ENCODE measurements at places on chromosomes 13 and 19.

DNA sequence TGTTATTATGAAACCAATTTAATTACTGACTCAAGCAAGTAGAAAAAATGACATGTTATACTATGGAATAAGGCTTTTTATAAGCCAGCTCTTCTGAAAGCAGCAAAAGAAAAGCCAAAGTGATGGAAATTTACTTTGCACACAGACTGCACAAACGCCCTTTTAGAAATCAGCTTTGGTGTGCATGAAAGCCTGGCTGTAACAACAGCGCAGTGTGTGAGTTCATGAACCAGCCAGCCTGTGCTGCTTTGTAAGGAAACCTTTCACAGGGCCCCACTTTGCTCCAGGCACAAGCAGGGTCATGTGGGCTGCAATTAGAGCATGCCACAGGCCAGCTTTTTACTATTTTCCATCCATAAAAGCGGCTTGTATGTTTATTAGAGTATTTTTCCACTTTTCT is 13.6 kb upstream of the IFT88 start:
- no peak for DNase-seq

- peak; percentile 2 for DNase-seq
Measured at GRCh38 chr13:43664700-43665191, 122.0 kb downstream of the ENOX1 start.

DNA sequence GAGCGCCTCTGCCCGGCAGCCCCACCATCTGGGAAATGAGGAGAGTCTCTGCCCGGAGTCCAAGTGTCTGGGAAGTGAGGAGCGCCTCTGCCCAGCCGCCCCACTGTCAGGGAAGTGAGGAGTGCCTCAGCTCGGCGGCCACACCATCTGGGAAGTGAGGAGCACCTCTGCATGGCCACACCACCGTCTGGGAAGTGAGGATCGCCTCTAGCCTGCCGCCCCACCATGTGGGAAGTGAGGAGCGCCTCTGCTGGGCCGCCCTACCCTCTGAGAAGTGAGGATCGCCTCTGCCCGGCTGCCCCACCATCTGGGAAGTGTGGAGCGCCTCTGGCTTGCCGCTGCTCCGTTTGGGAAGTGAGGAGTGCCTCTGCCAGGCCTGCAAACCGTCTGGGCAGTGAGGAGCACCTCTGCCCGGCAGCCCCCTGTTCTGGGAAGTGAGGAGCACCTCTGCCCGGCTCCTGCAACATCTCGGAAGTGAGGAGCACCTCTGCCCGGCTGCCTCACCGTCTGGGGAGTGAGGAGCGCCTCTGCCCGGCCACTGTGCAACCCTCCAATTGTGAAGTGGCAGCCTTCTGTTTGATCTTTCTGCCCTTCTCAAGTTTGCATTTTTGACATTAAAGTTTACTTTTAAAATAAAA is 60.8 kb upstream of the CEACAM21 start:
- no peak for DNase-seq

- no peak for DNase-seq
Measured at GRCh38 chr19:56746367-56746766, 74.8 kb upstream of the ZNF835 start.

GRCh38 chr19:56097776-56098175 is 23.3 kb downstream of the ZNF787 start:
- DNase-seq: no peak

GRCh38 chr19:5345895-5346386 is 5.3 kb upstream of the PTPRS start:
- DNase-seq: no peak

- no peak for DNase-seq
Measured at GRCh38 chr19:31983647-31984046, 361.8 kb upstream of the ZNF507 start.

DNA sequence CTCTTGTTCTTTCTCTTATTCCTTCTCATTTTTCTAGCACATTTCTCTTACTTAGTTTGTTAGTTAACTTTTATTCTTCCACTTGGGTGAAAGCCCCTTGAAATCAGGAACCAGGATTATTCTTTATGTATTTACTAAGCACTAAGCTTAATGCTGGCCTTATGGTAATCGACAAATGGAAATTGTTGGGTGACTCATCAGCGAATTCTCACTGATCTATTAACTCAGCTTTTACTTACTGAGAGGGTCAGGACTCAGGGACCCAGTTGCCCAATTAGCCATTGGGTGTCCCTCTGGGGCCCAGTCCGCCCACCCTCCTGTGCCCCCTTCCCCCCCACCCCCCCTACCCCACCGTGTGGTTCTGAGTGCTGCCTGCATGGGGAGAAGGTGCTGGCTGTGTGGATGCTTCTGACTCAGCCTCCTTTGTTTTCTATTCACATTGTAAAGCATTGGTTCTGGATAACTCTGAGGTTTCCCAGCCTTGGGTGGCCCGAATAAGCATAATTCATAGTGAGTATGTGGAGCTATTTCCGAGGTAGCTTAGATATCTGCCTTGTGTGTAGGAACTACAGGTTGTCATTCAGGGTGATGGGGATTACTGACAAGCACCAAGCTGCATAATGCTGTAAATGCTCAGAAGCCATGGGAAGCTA is 240.9 kb downstream of the FGF9 start:
- no peak for DNase-seq

- DNase-seq: peak; percentile 75
Measured at GRCh38 chr19:6233827-6234511, 45.8 kb downstream of the MLLT1 start.

DNA sequence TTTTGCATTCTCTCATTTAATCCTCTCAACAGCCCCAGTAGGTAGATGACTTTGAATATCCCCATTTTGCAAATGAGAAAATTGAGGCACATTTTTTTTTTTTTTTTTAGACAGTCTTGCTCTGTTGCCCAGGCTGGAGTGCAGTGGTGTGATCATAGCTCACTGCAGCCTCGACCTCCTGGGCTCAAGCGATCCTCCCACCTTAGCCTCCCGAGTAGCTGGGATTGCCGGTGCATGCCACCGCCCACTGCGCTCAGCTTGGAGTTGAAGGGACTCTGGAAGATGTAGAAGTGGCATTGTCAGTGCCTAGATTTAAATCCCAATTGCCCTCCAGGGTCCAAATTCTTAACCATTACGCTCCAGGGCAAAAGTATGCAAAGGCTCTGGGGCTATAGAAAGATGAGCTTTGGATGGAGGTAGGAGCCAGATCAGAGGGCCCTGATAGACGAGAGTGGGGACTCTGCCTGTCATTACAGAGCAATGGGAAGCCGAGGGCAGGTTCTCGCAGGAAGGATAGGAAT is 813 bp upstream of the MCOLN1 start:
- no peak for DNase-seq

- DNase-seq: no peak
Measured at GRCh38 chr13:73401769-73402168, 343.0 kb downstream of the KLF5 start.

- DNase-seq: no peak
Measured at GRCh38 chr19:30679789-30680188, 307.6 kb downstream of the ZNF536 start.

- DNase-seq: no peak
Measured at GRCh38 chr19:277131-277530, 14.1 kb downstream of the PLPP2 start.

- no peak for DNase-seq
Measured at GRCh38 chr19:35120492-35120891, 4.9 kb downstream of the FXYD3 start.

- DNase-seq: peak; percentile 96
Measured at GRCh38 chr19:46856062-46857022, 4.5 kb upstream of the ARHGAP35 start.

DNA sequence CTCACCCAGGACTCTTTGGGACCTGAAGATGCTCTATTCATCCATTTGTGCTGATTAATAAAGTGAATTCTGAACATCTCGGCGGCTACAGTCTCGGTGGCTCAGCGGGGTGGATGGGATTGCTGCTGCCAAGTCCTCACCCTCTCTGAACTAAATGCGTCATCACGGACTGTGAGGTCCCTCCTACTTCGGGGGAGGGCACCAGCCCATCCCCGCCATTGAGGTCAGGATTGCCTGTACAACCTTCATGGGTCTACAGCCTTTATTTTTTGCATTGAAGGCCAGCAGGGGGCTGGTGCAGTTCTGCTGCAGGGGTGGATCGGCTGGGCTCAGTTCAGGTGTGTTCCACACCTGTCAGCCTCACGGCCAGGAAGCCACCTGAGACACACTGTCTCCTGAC is 181.8 kb downstream of the COL4A1 start:
- no peak for DNase-seq

DNA sequence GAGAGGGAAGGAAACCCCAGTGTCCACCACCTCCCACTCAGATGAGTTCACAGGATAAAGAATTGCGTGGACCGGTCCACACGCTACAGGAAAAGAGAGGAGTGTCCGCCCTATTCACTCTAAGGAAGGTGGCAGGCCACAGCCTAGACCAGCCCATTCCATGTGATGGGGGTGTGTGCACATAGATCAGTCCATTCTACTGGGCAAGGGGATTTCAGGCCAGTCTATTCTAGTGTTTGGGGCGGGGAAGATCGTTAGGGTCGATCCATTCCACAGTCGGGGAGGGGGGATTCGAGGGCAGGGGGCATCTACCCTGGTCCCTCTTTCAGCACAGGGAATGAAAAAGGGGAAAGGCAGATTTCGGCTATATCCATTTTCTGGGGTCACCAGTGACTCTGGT is 7.8 kb downstream of the FIZ1 start:
- no peak for DNase-seq

DNA sequence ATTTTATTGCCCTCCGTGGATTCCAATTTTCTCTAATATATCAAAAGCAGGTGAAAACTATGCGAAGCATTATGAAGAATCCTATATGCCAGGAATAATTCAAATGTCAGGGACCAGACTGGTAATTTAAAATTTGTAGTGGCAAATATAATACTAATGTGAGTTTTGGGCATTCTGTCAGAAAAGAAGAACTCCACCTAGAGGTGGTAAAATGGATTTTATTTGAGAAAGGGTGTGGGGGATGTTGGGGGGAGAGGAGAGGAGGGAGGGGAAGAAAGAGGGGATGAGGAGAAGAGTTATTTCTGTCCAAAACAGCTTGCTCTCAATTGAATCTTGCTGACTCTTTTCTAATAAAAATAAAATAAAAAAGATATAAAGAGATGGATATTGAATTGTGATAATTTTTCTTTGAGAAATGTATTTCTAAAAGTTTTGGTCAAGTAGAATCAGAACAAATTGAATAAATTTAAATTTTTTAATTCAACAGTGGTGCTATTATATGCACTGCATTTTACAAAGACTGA is 929.3 kb upstream of the SLITRK5 start:
- DNase-seq: no peak

DNA sequence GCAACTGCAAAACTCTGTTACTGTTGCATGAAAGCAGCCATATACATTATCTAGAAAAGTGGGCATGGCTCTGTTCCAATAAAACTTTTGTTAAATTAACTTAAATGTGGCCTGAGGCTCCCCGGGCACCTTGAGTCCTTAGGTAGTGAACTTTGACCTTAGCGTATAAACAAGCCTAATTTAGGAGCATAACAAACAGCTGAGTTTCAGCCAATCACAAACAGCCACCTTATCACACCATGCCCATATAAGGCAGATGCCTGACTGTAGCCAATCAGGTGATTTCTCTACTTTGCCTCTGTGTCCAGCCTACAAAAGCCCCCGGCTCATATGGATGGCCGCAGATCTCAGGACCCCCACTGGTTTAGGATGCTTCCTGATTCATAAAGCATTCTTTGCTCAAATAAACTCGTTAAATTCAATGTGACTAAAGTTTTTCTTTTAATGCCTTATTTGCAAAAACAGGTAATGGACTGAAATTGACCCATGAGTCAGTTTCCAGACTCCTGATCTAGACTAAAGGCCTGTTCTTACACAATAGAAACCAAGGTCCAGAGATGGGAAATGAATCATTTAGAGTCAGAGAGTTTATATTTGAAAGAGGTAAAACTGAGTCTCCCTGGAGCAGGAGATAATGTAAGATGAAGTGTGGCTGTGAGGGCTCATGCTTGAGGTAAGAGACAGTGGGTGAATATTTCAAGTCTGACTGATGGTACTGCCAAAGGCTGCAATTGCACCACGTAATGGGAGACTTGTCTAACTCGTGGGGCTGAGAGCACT is 130.2 kb downstream of the FGF9 start:
- DNase-seq: no peak

DNA sequence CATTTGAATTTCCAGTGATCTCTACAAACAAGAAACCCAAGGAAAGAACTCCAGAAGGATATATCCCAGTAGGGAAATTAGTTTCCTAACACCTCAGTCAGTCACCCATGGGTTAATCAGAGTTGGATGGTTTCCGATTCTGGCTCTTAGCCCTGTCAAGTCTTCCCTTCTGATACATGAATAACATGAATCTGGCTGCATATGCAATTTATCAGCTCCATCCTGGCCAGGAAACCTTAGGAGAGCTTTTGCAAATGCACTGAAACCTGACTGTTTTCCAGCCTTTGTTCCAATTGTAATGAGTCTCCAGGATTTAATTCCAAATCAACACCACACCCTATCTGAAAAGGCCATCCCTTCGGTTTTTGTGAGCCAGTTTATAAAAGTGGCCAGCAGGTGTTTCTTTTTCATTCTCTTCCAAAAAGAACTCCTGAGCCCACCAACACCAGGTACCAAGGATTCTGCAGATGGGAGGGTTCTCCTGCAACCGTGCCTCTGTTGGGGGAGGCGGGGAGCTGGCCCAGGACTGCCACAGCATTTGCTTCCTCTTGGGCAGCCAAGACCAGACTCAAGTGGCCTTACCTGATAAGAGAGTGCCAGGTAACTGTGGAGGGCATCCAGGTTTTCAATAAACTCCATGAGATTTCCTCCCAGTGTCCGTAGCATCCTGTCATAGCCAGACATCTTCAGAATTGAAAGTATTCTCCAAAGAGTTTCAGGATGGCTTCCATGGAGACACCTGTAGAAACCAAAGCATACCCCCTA is 77.5 kb downstream of the C13orf42 start:
- DNase-seq: no peak

DNA sequence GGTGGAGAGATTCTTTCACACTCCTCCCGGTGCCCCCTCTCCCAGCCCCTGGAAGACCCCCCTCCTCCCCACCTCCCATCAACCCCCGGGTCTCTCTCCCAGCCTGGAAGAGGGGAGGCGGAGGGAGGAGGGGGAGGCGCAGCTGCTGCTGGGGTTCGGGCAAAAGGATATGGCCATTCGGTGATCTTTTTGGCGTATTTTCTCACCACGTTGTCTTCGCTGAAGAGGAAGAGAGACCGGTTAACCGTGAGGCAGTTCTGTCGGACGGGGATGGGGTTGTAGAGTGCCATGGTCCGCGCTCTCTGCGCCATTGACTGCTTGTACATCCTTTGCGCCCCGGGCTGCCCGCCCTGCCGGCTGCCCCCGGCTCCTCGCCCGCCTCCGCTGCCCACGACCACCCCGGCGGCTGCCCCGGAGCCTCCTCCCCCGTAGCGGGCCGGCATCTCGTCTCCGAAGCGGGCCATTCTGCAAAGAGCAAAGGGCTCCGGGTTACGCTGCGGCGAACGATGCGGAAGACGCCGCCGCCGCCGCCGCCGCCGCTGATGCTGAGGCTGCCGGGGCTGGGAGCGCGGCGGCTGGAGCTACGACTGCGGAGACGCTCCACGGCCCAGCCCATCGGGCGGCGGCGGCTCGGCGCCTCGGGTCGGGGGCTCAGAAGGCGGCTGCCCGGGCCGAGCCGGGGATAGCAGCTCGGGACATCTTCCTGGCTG is 363 bp downstream of the CACNA1A start:
- DNase-seq: no peak

- peak; percentile 82 for DNase-seq
Measured at GRCh38 chr13:32427852-32428580, at the start of gene N4BP2L1. TSS of gene N4BP2L1 (minus strand) at chr13:32428130. CDS start at chr13:32428082, 48 bp downstream.

- no peak for DNase-seq
Measured at GRCh38 chr19:1469255-1470054, 9.6 kb downstream of the C19orf25 start.

- DNase-seq: no peak
Measured at GRCh38 chr13:73998631-73999030, 135.6 kb downstream of the KLF12 start.

GRCh38 chr19:18265582-18265981 is 8.7 kb downstream of the IQCN start:
- DNase-seq: no peak

GRCh38 chr13:112782429-112783010 is 92.7 kb downstream of the ATP11A start:
- no peak for DNase-seq
